LHCN-M2 (cell line): ENCODE measurements at places on chromosomes 4 and X. TPM values are rescaled to one million over a fixed set of nuclear protein-coding genes. Genes with fewer than 3 reads are reported as not detected.

GRCh38 chr4:2818351-2818939 lies 25.2 kb upstream of the ADD1 start:
- no peak for DNase-seq

DNA sequence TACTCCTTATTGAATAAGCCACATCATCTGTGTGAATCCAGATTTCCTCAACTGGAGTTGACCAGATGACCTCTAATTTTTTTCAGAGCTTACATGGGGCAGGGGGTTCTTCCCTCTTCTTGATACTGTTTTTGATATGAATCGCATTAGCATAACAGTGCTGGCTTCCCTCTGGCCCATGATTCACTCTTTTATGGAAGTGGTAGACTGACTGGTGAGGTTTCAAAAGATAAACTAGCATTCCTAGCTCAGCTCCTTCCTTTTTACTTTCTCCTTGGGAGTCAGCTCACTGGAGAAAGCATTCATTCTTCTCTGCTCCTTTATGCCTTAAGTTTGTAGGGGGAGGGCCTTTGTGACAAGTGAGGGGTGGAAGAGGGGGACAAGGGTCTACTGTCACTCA lies 161.0 kb upstream of the FGF13 start:
- DNase-seq = no peak

DNA sequence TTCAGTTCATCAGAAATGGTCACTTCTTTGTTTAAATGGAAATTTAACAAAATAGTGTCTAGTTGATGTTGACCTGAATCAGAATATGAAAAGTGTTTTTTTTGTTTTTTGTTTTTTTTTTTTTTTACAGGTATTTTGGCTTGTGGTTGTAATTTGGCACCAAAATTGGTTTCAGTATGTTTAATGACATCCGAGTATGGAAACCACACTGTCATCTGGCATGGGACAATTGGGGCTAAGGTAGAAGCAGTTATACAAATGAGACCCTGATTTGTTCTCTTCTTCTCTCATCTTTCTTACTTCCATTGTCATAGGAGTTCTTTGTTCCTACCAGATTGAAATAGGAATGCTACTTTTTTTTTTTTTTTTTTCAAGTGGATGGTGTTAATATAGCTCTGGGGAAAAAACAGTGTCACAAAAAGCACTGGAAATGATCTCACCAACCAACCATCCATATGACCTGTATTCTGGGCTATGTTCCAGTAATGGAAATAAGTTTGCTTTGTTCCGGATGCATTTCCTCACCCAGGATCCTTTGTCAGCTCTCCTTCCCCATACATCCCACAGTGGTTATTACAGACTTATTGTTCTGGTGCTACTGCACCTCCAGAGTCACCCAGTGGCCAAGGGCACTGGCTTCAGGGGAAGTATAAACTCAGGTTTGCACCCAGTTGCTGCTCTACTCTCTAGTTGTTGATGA lies 95.8 kb downstream of the ATXN3L start:
- peak; percentile 93 for DNase-seq

DNA sequence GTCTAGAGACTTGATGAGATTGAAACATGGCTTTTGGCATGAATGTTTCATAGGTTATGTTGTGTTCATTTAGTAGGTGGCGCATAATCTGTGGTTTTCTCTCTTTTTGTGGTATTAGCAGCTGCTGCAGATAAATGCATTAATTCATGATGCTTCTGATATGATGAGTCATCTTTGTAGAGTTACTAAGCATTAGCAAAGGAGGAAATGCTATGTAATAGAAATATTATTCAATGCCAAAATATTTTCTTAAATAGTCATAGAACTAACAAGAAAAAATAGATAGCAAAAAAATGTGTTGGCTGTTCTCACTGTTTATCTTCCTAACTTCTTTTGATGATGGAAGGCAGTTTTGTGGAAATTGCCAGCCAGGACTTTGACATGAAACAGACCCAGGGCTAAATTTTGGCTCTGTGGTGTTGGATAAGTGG lies 3.6 kb downstream of the ZXDB start:
- peak; percentile 86 for DNase-seq

GRCh38 chr4:137576446-137576845 lies 44.2 kb upstream of the PCDH18 start:
- DNase-seq = no peak

SFRP2 gene
- total RNA-seq = not detected in 2 replicates
